ENCODE measurements at places on chromosomes 2 and 18.

GRCh38 chr2:217851191-217852020 lies 151.4 kb downstream of the TNS1 start:
- DNase-seq: no peak

DNA sequence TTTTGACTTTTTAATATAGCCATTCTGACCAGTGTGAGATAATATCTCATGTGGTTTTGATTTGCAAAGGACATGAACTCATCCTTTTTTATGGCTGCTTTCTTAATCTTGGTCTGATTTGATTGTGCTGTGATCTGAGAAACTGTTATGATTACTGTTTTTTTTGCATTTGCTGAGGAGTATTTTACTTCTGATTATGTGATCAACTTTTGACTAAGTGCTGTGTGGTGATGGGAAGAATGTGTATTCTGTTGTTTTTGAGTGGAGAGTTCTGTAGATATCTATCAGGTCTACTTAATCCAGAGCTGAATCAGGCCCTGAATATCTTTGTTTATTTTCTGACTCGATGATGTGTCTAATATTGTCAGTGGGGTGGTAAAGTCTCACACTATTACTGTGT lies 16.8 kb downstream of the SP140L start:
- no peak for DNase-seq

GRCh38 chr2:182541268-182541667 lies 114.4 kb upstream of the PDE1A start:
- no peak for DNase-seq

DNA sequence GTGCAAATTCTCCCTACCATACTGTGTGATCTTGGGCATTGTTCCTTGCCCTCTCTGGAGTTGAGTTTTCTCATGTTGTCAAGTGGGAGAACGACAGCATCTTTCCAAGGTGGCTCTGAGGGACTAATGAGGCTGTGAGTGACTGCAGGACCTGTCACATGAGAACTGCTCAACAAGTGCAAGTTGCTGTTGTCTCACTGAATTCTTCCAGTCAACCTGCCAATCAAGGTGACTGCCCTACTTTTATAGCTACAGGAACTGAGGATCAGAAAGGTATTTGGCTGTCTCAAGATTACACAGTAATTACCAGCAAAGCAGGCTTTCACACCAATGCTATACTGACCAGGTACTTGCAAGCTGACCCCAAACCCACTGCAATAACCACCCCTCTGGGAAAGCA lies 137.6 kb downstream of the MTCL1 start:
- DNase-seq: no peak

- no peak for DNase-seq
These were observed 61.4 kb upstream of the CCDC195 start for GRCh38 chr2:224777559-224777930.

DNA sequence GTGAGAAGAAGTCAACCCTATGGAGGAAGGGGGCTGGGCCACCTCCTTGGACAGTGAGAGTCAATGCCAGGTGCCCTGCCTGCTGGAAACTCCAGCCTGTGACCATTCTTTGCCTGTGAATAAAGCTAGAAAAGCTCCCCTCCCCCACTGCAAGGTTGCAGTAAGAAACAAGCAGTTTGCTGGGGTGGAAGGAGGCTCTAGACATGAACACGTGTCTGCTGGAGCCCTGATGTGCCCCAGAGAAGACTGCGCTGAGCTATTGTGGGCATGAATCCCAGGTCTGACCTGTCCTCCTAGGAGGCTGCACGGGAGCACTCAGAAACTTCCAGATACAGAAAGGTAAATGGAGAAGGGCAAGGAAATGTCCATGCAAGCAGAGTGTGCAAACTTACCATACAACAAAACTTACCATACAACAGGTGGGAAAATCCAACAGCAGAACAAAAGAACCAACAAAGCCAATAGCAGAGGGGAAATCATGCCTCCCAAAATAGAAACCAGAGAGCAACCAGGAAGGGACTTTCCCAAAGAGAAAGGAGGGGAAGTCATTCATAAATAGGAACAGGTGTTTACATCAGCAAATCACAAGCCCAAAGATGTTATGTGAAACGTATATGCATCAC lies 278.7 kb downstream of the BCL2 start:
- no peak for DNase-seq

GRCh38 chr2:290090-290722 lies 2.3 kb upstream of the ALKAL2 start:
- peak; percentile 13 for DNase-seq

DNA sequence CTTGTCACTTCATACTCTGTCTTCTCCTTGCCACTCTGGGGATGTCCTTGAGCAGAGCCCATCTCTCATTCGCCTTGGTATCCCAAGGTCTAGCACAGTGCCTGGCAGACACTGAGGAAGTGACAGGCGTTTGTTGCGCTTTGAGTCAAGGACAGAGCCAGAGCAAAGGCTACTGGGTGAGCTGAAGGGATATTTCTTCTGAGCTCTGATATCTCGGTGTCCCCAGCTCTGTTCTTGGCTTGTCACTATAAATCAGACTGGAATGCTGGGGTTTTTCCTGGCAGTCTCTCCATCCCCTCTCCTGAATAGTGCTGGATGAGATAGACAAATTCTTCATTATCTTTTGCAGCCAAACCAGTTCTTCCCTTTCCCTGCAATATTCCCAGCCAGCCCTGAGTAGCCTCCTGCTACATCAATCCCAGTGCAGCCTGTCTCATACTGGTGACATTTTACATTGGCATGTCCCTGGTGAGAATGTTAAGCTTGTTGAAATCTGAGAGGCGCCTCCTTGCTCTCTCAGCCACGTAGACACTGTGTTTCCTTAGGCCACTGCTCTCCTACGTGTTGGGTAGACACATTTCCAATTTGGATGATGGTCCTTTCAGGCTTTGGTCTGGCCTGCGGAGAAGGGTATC lies 61.7 kb downstream of the CTIF start:
- no peak for DNase-seq

- DNase-seq: no peak
These were observed 75.1 kb downstream of the ACOXL start for GRCh38 chr2:110807522-110807921.

- DNase-seq: no peak
These were observed 119.6 kb upstream of the OTOS start for GRCh38 chr2:240259924-240260529.

DNA sequence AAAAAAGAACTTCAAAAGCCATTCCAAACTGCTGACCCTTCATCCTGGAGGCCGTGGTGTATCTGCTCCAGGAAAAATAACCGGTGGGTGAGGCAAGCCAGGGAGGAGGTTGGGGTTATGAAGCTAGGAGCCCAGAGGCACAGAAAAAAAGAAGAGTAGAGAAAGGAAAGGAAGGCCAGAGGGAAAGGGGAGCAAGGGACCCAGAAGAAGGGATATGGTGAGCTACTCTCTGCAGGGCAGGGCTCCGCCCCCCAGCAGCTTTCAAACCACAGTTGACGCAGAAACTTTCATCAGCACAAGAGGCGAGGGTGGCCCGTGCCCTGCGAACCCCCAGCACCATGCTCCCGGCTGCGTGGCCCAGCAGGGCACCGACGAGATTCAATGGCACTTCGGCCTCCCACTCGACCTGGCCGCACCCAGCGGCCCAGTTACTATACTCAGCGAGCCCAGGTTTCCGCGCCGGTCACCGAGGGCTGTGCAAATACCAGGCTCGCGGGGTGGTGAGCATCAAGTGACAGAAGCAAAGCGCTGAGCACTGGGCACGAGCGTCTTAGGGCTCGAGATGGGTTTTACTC lies 665 bp downstream of the MCM6 start:
- peak; percentile 14 for DNase-seq

DNA sequence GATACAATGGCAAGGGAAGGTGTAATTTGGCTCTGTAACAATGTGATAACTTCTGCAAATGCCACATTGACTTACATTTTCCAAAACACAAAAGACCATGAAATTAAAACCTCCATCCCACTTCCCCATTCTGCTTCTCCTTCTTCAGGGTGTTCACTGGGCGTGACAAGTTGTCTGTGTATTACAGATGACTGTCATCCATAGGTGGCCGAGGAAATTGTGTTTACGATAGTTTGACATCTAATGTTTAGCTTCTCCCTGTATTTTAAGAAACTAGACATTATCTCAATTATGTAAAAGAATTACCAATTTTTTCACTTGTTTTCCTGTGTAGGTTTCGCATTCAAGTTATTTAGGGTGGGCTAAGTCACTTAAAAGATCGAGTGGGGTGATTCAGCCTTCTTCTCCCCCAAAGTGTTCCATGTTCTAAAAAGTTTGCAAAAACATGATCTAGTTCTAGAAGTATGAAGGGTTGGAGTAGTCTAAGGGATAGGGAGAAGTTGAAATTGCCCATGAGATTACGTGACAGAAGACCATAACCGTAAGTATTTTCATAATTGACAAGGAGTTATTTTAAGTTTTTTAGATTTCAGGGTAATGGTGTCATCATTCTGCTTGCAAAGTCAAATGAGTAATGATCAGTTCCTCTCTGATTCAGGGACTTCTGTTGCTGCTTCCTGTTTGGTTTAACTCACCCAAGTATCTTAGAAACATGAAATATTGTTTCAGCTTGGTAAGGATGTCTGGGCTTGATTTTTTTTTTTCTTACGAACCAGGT lies 25.2 kb upstream of the CYTIP start:
- peak; percentile 74 for DNase-seq

DNA sequence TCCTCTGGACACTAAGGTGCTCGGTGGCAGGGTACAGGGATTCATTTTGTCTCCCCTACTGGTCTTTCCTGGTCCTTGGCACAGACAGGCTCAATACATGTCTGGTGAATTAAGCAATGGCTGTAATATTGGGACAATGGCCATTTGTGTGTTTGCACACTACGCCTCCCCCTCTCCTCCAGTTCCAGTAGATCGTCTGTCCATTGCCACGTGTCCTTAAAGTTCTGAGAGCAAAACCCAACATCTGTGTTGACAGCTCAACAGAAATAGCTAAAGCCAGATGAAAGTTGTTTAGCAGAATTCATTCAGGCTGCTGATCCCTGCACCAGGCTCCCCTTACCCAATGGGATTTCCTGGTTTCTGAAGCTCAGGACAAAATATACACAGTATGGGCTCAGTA lies 9.0 kb upstream of the FABP1 start:
- DNase-seq: no peak

GRCh38 chr2:102839668-102840388 lies 78.0 kb downstream of the TMEM182 start:
- DNase-seq: no peak

DNA sequence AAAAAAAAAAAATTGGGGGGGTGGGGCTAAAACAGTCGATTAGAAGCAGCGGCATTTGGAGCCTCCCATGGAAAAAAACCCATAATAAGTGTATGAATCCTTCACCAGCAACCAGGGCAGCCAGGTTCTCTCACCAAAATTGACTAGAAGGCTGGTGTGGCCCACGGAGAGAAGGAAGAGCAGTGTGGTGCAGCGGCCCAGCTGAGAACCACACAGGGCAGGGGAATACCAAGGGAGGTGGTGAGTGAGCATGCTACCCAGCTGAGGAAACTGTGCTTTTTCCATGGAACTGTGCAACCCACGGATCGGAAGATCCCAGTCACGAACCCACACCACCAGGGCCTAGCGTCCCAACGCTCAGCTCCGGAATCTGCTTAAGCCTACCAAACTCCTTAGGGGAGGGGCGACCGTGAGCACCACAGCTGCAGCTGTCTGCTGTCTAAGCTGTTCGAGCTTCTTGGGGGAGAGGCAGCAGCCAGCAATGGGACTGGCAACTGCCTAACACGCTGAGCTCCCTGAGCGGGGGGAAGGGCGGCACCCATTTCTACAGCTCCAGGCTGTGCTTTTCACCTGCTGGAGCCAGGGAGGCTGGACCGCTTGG lies 1037.2 kb upstream of the ACVR2A start:
- DNase-seq: no peak

DNA sequence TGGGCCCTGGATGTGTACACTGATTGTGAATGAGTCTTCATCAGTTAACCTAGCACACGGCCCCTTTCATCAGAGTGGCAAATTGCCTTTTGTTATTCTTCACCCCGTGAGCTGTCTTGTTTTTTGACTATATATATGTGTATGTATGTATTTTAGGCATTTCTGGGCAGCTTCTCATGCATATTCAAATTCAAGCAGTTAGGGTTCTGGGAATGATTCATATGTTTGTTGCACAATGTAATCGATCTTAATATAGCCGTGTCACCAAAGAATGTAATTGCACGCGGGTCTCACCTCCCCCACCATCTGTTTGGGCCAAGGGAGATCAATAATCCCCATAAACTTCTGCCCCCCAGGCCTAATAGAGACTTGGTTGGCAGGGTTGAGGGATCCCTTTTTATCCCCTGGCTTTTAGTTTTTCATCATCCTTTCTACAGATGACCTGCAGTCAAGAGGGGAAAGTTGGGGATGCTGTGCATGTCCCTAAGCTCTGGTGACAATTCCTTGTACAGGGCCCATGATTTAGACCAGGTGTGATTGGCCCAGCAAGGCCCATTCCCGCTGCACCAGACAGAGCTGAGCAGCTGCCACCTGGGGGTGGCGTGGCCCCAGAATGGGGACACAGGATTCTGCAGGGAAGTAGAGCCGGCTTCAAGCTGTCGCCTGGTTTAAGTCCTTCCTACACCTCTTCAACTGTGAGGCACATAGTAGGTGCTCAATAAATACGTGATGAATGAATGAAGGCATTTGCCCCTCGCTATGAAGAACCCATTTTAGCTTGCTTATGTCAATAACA lies 19.2 kb downstream of the KCNF1 start:
- DNase-seq: peak; percentile 42

DNA sequence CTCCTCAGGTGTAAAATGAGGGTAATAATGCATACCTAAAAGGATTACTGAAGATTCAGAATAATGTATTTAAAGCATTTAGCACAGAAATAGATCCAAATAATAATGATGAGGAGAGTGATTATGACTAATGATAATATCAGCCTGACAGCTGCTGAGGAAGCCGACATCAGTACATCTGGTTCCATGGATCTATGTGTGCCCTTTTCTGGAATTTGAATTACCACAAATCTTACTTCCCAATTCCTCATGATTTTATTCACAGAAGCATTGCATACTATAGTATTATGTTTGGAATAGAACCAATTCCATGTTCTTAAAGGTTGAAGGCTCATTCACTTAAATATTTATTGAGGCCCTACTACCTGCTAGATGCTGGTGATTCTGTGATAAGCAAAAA lies 248.9 kb upstream of the THUMPD2 start:
- DNase-seq: no peak

GRCh38 chr18:48943333-48943732 lies 7.4 kb downstream of the SMAD7 start:
- DNase-seq: no peak
